ENCODE measurements at places on chromosomes 7 and 10. TPM values are rescaled to one million over a fixed set of nuclear protein-coding genes. Genes with fewer than 3 reads are reported as not detected.

Gene EGR2
- polyA plus RNA-seq: 1.5 TPM

Gene RBP3
- 0.11 TPM for polyA plus RNA-seq

- DNase-seq: no peak
Measured at GRCh38 chr10:88236121-88236743, 346.9 kb downstream of the RNLS start.

GRCh38 chr7:96479015-96479645 lies 157.2 kb upstream of the SLC25A13 start:
- no peak for DNase-seq

- no peak for DNase-seq
Measured at GRCh38 chr7:12851142-12851541, 163.7 kb downstream of the ARL4A start.

GRCh38 chr7:26630941-26631580 lies 233.3 kb downstream of the SKAP2 start:
- DNase-seq: no peak

- DNase-seq: no peak
Measured at GRCh38 chr10:130771491-130771946, 540.0 kb downstream of the TCERG1L start.

- no peak for DNase-seq
Measured at GRCh38 chr7:48426331-48426965, 255.2 kb downstream of the ABCA13 start.

- no peak for DNase-seq
Measured at GRCh38 chr10:67815571-67816059, 22.4 kb downstream of the DNAJC12 start.

DNA sequence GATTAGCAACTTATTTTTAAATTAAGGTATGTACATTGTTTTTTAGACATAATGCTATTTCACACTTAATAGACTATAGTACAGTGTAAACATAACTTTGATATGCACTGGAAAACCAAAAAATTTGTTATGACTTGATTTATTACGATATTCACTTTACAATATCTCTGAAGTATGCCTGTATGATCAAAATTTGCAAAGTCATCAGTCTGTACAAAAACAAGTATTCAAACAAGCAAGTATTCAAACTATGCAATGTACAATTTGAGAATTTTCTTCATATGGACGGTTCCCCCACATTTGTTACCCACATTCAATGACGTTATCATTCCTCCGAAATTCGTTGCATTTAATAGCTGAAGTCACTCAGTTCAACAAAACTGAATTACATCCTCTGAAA lies 147.9 kb downstream of the AVL9 start:
- DNase-seq: no peak
